ENCODE measurements at places on chromosomes 3 and 15. TPM values are rescaled to one million over a fixed set of nuclear protein-coding genes. Genes with fewer than 3 reads are reported as not detected.

The CSPG4 gene
- total RNA-seq, result 63.0 TPM

The ITIH3 gene
- total RNA-seq, result not detected

The GABRA5 gene
- total RNA-seq, result 5.7 TPM

The TGM5 gene
- total RNA-seq, result not detected

The ADGRG7 gene
- 0.30 TPM for total RNA-seq

The SH2D7 gene
- total RNA-seq, result not detected

Measured in smooth muscle cell of the umbilical artery (primary cell).